ENCODE measurements at places on chromosomes 6 and 20.

DNA sequence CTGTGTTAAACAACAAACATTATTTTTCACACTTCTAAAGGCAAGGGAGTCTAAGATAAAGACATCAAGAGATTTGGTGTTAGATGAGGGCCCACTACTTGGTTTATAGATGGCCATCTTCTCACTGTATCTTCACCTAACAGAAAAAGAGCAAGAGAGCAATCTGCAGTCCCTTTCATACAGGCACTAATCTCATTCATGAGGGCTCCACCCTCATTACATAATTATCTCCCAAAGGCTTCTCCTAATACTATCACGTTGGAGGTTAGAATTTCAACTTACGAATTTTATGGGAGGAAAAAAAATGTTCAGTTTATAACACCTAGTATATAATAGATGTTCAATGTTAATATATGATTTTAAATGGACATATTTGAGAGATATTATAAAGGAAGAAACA is 45.6 kb downstream of the HDAC2 start:
- no peak for DNase-seq

GRCh38 chr6:120147071-120147871 is 797.7 kb upstream of the MAN1A1 start:
- DNase-seq: no peak

DNA sequence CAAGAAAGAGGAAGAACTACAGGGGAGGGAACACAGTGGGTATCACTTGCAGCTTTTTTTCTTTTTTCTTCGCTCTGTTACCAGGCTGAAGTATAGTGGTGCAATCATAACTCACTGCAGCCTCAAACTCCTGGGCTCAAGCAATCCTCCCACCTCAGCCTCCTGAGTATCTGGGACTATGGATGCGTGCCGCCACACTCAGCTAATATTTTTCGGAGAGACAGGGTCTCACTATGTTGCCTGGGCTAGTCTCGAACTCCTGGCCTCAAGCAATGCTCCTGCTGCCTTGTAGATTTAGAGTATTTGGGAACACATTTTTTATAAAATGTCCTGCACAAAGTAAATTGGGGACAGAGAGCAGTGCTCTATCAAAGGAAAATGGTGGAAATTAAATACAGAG is 28.3 kb downstream of the PARD6B start:
- DNase-seq: no peak

DNA sequence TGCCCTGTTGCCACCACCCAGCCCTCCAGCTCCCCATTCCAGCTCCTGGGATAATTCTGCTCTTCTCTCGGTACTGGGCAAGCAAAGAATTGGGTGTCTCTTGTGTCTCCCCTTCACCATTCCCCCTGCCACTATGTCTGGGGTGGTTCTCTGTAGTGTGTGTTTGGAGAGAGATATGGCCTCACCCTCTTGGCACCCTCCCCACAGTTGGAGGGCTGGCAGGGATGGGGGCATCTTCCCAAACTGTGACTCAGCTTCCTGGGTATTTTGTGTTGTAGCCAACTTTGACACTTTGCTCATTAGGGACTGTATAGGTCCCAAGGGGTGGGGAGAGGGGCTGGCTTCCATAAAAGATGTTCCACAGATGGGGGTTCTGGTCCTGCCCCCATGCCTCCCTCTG is 1.7 kb downstream of the TNXB start:
- DNase-seq: no peak

GRCh38 chr20:18362916-18363315 is 74.6 kb downstream of the ZNF133 start:
- no peak for DNase-seq
